ENCODE measurements at places on chromosomes 13 and 19.
A peak's percentile ranks its signal among the peaks of the same experiment; 100 is the strongest.

DNA sequence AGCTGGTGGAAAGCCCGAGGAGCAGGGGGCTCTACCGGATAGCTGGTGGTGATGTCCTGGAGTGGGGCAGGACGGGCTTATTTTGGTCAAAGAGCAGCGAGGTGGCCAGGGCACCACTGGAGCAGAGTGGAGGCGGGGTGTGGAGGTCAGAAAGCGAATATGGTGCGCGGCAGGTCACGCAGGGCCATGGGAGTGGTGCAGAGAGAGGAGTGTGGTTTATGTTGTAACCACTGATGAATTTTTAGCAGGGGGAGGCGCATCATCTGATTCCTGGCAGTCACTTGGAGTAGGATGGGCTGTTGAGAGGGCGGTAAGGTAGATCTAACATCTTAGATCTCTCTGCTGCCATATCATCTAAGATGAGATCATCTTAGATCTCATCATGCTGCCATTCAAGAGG is 1.4 kb upstream of the ZNF414 start:
- DNase-seq: no peak

DNA sequence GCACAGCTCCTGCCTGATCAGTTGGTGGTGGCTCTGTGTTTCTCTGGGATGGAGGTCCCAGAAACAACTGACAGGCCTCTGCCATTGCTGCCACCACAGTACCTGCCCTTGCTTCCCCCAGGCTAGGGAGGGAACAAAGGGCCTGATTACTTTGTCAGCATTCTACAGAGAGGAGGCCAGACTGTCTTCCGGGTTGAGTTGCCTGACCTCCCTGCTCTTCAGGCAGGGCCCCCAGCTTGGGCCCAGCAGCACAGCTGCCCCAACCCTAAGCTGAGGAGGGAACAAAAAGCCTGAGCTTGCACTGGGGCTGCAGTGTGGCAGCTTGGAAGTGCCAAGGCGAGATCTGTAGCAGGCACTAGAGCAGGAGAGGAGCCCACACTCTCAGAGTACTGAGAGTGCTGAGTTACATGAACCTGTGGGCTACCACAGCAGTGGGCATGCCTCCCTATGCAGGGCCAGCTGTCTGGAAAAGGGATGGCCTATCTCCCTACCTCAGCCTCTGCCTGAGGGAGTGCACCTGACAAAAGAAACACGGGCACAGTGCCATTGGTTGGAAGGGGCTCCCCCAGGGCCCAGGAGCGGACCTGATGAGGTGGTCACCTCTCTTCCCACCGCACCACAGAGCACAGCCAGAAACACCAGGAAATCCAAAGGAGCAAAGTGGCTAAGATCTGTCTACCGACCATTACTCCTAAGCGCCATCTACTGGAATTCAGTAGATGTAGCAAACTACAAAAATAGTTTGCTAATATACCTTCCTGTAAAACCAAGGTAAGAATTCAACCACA is 24.4 kb downstream of the SLC25A15 start:
- DNase-seq: no peak

DNA sequence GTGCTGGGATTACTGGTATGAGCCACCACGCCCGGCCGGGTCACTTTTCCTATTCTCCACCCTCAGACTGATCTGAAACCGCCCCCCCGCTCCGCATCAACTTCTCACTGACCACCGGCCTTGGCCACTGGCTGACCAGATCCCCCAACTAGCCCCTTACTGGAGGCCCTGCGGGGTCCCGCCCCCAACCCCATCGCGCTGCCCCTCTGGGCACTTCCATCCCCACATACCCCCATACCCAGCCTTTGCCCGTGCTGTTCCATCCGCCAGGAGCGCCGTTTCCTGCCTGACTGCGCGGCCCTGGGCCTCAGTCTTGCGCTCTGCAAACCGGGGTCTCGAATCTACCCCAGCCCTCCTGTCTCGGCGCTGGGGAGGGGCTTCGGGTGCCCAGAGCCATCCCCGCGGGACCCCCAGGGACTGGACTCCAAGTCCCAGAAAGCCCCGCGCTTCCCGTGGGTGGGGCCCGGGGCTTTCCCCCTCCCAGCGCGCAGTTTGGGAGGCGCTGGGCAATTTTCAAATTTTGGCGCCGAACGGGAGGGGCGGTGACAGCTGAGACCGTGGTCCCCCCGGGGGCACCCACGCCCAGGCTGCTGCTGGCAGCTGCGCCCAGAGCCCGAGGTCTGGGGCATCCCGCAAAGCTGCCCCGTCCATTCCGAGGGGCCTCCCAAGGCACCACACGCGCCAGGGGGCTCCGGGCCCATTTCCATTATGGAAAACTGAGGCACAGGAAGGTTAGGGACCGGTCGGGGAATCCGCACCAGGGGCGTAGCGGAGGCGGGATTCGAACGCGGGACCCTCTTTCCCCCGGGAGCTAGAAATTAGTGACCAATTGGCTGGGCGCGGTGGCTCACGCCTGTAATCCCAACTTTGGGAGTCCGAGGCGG is 5.2 kb upstream of the LMNB2 start:
- DNase-seq: peak; percentile 63

DNA sequence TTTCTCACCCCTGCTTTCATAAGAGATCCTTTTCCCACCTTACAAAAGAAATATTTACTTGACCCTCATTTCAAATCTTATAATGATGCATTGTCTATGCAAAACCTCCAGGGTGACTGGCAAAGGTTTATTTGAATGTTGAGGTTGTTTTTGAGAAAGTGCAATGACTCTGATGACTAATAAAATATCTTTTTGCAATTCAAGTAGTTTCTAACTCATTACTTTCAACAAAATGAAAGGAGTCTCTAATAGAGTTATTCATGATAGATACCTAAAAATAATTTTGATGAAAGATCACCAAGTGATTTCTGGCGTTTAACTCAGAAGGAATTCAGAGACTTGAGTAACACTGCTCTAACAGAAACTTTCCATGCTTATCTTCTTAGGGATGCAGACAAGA is 144.2 kb downstream of the FOXO1 start:
- DNase-seq: no peak

GRCh38 chr13:74424455-74424854 is 290.3 kb upstream of the KLF12 start:
- no peak for DNase-seq

GRCh38 chr19:43619262-43620060 is at the start of gene ZNF428:
Gene ZNF428, minus strand, starts transcription at chr19:43619629. Its CDS starts 5,325 bp downstream, at chr19:43614304.
- peak; percentile 88 for DNase-seq

DNA sequence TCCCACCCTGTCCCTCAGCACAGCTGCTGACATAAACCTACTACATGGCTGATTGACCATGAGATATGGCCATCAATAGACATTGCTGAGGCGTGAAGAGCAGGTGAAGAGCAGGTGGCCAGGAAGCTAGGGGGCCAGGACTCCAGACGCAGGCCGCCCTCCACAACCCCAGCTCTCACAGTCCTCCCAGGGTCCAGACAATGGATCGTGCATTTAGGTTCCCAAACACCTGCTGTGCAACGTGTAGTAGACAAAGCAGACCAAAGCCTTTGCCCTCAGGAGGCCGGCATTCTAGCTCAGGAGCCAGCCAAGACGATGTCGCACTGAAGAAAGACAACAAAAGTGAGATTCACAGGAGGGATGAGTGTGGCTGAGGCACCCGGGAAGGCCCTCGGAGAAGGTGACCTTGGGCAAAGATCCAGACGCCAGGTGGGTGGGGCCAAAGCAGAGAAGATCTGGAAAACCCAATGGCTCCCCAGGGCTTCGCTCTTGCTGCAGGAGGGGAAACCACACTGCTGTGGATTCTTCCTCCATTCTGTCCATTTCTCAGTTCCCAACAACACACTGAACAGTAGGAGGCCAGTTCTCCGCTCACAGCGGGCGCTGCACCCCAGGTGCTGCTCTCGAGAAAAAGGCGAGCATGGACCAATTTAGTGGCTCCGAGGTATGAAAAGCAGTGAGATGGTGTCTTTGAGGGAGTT is 1.4 kb downstream of the FFAR1 start:
- no peak for DNase-seq

DNA sequence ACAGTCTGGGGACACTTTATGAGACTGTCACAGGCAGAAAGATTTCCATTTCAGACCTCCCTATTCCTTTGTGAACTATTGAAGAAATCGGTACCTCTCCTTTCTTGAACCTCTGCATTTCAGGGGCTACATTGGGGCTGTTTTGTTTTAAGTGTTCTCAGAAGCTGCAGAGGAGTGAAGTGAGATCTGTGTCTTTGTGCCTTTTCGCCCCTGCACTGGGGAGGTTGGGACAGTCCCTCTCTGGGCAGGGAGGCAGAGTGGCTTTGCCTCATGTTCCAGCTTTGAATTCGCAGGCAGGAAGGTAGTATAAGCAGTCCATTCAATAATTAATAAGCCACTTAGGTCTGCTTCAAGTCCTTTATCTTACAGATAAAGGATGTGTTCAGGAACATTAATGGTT is 9.5 kb upstream of the AMER2 start:
- no peak for DNase-seq

- DNase-seq: no peak
Observed at GRCh38 chr13:107277911-107278310, 710.0 kb upstream of the ARGLU1 start.

GRCh38 chr13:105804561-105805190 is 730.8 kb downstream of the EFNB2 start:
- no peak for DNase-seq

- DNase-seq: no peak
Observed at GRCh38 chr19:44602081-44602480, 11.3 kb upstream of the IGSF23 start.

GRCh38 chr13:43268632-43269031 is 245.2 kb downstream of the DNAJC15 start:
- no peak for DNase-seq

DNA sequence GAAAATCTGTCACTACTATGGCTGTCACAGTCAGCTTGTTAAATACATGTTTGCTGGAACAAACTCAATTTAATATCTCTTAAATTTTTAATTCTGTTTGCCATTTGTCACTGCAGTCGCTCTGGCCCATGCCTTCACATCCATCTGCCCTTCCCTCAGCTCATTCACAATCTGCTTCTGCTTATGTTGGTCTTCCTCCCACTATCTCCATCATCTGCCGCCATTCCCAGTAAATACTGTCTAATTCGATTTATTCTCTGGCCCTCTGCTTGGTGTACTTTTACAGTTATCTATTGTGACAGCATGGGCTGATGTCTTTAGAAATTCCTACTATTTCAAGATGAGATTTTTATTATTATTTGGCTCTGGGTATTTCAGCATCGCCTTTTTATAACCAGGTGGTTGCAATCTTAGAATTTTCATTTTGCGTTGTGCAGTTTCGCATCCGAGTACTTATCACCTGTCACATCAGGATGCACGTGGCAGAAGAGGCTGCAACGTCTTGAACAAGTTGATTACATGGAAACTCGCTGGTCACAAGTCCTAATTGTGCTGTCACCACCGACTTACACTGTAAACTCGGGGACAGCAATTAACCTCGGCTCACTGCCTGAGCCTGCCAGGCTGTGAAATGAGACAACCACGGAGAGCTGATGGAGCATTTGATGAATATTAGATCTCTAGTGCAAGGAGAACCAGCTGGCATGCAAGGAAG is 158.4 kb downstream of the MYO16 start:
- peak; percentile 2 for DNase-seq

- DNase-seq: peak; percentile 53
Observed at GRCh38 chr13:74136084-74136658, 2.0 kb upstream of the KLF12 start.

GRCh38 chr13:94324767-94325540 is 154.5 kb downstream of the DCT start:
- DNase-seq: no peak

- peak; percentile 47 for DNase-seq
Observed at GRCh38 chr13:32850316-32851052, 165.7 kb upstream of the KL start.

- peak; percentile 25 for DNase-seq
Observed at GRCh38 chr13:42574011-42574410, at the start of gene TNFSF11. Gene TNFSF11, plus strand, starts transcription at chr13:42574152. Its CDS starts 152 bp downstream, at chr13:42574304.

DNA sequence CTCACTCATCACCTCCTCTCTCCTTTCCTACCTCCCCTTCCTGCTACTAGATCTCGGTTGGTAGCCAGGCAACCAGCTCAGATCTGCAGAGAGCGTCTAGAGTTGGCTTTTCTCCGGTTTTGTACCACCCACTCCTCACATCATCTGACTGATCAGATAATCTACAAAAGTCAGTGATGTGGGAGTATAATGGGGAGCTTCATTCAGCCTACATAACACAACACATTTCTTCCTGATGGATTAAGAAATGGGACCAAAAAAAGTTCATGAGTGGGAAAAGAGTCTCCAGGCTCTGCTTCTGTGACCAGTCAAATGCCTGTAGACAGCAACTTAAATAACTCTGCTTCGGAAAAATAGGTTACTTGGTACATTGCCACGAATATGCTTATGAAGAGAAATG is 279.8 kb downstream of the DCLK1 start:
- DNase-seq: no peak

GRCh38 chr19:6055013-6055795 is 55.1 kb downstream of the RFX2 start:
- DNase-seq: no peak

DNA sequence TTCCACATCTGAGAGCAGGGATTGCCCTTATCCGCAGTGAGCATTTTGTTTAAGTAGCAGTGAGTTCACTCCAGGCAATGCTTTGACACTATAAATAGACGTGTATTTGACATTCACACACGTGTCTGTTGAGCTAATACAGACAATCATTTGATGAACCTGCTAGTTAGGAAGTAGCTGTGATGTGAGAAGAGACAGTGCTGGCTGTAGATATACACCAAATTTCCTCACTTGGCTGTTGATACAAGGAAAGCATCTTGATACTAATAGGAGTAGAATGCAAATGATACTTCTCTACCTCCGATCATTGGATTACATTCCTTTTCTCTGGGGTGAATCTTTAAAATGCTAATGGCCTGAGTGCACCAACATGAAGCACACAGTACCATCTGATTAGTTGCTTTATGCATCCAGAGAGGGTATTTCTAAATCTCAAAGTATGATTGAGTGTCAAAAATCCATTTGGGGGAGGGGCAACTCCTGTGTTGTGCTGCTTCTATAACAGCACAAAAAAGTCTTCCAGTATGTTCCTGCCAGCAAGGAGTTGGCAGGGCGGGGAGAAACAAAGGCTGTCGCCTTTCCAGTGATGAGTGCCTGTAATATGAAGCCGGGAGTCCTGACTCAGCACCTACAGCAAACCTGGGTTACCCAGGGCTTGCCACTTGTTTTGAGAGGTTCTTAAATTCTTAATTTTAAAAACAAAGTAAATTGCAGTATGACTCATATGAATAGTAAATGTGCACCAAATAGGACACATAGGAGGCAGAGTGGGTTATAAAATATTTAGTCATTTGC is 7.0 kb downstream of the CUL4A start:
- DNase-seq: peak; percentile 20

DNA sequence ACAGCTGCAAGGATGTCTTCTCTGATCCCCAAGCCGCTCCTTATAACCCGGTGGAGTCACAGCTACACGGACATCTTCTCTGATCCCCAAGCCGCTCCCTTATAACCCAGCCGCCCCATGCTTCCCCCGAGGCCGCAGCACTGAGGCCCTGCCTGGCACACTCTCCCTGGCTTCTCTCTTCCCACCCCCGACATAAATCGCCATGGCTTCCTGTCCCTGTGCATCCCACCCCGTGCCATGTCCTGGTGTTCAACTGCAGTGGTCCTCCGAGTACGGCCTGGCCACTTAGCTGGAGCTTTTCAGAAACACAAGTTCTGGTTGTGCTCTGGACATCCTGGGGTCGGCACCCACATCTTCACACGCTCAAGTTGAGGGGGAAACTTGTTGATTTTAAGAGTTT is 60.4 kb downstream of the RASA3 start:
- no peak for DNase-seq

All from nephron progenitor cell (in vitro differentiated cells).